ENCODE measurements at places on chromosomes 2 and 18. TPM values are rescaled to one million over a fixed set of nuclear protein-coding genes. Genes with fewer than 3 reads are reported as not detected.

ZNF892 gene
- total RNA-seq: 5.9 TPM

RAPH1 gene
- 50.4 TPM for total RNA-seq

GKN2 gene
- not detected for total RNA-seq

TEX44 gene
- total RNA-seq: not detected

RAB17 gene
- total RNA-seq: 1.4 TPM

KIF1A gene
- total RNA-seq: 20.3 TPM

PMS1 gene
- total RNA-seq: 17.9 TPM

GALNT5 gene
- total RNA-seq: 2.2 TPM

PLEK gene
- total RNA-seq: not detected

SLC66A2 gene
- total RNA-seq: 25.3 TPM

GDF7 gene
- total RNA-seq: 1.9 TPM

TGFA gene
- 0.55 TPM for total RNA-seq

CERKL gene
- total RNA-seq: not detected

SPP2 gene
- total RNA-seq: not detected

TACR1 gene
- not detected for total RNA-seq

TNFRSF11A gene
- 0.75 TPM for total RNA-seq

TDRD15 gene
- total RNA-seq: not detected

ITGAV gene
- 661 TPM for total RNA-seq

DSG4 gene
- total RNA-seq: not detected

CPS1 gene
- total RNA-seq: 8.0 TPM

ACOXL gene
- total RNA-seq: 0.12 TPM

KCNG2 gene
- total RNA-seq: 0.16 TPM

GAREM1 gene
- total RNA-seq: 9.0 TPM

AFF3 gene
- total RNA-seq: 14.7 TPM

AOX1 gene
- total RNA-seq: 3.4 TPM

HSPD1 gene
- total RNA-seq: 292 TPM

EFHD1 gene
- total RNA-seq: 18.8 TPM
